Activated CD8-positive, alpha-beta memory T cell treated with anti-CD3 and anti-CD28 coated beads for 4 hours (primary cell): ENCODE measurements at places on chromosomes 6 and 20.

DNA sequence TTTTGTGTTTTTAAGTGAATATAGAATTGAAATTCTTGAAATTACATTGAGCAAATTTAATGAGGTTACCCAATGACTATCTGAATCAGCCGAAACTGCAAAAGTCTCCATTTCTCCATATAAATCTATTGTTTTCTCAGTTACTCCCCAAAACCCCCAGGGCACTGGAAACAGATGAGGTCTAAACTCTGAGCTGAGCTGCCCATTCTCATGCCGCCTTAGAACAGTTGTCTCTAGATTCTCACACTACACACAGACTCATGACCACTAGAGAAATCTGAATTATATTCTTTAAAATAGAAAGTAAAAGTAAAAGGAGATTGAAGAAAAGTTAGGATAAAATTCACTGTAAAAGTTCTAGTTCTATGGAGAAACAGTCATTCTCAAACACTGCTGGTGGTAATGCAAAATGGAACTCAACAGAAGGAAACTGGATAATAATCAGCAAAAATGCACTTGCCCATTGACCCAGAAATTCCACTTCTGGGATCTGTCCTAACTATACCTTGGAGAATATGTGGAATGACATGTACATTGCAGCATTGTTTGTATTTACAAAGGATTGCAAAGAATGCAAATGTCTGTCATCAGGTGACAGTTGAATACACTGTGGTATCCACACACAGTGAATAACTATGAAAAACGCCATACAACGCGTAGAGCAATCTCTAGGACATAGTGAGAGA lies 125.5 kb downstream of the IPCEF1 start:
- DNase-seq = no peak

GRCh38 chr6:31272836-31273626 lies 1.1 kb upstream of the HLA-C start:
- no peak for DNase-seq

DNA sequence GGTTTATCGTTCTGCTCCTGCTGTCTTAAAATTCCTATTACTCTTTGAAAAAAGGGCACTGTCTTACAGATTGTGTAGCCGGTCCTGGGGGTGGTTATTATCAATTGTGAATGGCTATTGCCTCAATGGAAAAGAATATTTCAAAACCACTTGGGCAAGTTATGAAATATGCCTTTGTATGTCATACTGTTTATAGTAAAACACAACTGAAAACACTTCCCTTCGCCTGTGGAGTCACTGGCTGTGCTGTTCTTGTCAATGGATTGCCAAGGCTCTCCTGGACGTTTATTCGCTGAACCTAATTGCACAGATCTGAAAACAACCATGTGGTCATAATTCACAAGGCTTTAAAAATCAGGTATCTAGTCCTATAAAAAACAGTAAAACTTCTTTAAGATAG lies 47.8 kb upstream of the TAGAP start:
- no peak for DNase-seq

DNA sequence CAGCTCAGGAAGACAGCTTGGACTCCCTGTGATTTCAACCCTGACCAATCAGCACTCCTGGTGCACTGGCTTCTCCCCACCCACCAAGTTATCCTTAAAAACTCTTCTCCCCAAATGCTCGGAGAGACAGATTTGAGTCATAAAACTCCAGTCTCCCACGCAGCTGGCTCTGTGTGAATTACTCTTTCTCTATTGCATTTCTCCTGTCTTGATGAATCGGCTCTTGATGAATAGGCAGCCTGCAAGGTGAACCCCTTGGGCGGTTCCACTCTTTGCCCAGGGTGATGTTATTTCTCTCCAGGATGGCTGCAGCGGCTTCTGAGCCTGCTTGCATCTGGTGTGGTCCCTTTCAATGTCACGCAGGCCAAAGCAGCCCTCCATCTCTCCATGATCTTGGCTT lies 12.4 kb downstream of the SLC52A3 start:
- no peak for DNase-seq

- DNase-seq = no peak
These were observed 176.7 kb downstream of the REV3L start for GRCh38 chr6:111306104-111306888.

GRCh38 chr6:161076181-161076677 lies 84.7 kb downstream of the MAP3K4 start:
- no peak for DNase-seq

- no peak for DNase-seq
These were observed at the start of gene C20orf141 for GRCh38 chr20:2814587-2815051. TSS of gene C20orf141 (plus strand) at chr20:2814987. CDS start at chr20:2815185, 198 bp downstream.

- DNase-seq = no peak
These were observed 95.5 kb downstream of the PPP1R14C start for GRCh38 chr6:150238336-150238741.

DNA sequence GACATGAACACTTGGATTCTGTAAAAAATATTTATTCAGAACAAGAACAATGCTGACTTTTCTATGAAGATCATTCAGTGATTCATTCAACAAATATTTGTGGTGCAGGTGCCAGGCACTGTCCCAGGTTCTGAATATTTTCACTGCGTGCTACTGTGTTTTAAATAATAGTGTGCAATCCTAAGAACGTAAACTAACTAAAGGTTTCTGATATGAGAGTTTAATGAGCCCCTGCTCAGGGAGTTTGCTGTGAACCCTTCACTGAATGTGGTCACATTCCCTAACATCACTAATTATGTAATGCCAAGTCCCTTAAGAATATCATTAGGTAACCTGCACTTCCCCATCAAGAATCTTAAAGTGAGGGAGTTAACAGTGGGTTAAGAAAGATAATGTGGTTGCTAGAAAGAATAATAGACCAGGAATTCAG lies 1.7 kb upstream of the TMEM170B start:
- no peak for DNase-seq

DNA sequence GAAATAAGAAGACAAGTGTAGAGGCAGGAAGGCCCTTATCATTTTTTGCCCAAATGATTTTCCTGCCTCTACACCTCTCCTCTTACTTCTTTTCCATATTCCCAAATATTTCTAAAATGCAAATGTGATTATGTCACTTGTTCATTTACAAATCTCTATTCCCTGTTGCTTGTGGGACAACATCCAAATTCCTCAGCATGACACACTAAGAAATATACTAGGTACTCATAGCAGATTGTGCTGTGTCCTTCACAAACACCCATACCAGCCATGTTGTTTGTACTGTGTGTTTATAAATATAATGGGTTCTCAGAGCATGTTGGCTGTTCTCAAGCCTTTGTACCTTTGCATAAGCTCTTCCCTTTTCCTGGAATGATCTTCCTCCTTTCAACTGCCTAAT lies 17.7 kb upstream of the FYN start:
- no peak for DNase-seq

DNA sequence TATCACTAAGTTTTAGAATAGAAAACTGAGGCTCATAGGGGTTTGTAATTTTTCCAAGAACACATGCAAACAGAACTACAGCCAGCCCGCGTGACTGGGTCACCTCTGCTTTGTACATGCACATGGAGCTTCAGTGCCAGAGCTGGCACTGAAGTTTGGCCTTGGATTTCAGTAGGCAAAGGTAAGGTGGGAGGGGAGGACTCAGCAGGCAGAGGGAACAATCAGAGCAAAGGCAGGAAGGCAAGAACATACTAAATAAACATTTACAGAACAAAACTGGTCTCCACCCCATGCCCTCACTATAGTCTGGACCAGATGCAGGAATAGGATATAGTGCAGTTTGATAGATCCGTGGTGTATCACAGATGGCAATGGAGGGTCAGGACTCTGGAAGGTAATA lies 13.6 kb upstream of the ABRACL start:
- no peak for DNase-seq

- DNase-seq = no peak
These were observed 782.9 kb downstream of the PTPRT start for GRCh38 chr20:42406826-42407225.

DNA sequence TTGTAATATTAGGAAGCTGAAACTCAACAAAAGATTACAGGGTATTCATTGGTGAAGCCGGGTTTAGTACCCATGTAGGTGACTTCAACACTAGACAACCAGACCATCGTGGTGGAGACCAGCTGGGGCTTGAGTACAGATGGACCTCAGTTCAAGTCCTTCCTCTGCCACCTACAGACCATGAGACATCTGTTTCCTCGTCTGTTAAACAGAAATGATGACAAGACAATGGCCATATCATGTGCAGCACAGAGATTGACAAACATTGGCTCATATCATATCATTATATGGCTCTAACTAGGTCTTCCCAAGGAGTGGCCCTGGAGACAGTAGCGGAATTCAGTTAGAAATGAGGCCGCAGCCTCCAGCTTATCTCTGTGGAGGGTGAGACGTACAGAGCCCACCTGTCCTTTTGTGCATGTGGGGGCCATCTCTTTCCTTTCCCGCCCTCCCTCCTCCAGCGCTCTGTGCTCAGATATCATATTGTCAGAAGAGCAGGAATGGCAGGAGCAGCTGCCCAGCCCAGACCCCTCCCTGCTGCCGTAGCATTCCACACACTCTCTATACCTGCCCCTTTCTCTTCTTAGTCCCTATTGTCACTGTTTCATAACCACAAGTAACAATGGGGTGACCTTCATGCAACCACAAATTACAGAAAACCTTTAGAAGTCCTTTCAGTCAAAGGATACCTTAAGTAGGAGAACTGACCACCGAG lies 75.1 kb downstream of the LY86 start:
- DNase-seq = no peak

DNA sequence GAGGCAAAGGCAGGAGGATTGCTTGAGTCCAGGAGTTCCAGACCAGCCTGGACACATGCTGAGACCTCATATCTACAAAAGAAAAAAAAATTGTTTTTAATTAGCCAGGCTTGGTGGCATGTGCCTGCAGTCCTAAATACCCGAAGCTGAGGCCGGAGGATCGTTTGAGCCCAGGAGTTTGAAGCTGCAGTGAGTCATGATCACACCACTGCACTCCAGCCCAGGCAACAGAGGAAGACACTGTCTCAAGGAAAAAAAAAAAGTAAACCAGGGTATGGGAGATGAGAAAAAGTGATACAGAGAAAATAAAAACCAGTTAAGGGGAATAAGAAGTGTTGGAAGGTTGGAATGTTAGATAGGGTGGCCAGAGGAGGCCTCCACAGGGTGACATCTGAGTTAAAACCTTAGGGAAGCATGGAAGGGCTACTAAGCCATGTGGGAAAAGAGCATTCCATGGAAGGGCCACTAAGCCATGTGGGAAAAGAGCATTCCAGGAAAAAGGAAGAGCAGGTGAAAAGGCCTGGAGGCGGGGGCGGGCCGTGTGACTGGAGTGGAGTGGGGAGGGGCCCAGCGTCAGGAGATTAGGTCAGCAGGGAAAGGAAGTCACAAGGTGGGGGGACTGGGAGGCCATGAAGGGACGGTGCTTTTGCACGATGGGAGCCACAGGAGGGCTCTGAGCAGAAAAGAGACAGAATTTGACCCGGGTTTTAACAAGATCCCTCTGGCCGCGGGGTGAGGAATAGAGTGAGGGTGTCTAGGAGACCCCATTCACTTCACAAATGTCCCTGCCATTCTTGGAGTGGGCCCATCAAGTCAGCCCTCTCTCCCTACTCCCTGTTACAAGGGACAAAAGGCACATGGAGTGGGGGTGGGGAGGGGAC lies 18.3 kb downstream of the CPNE5 start:
- no peak for DNase-seq

GRCh38 chr20:54148947-54149764 lies 24.6 kb downstream of the CYP24A1 start:
- DNase-seq = no peak

DNA sequence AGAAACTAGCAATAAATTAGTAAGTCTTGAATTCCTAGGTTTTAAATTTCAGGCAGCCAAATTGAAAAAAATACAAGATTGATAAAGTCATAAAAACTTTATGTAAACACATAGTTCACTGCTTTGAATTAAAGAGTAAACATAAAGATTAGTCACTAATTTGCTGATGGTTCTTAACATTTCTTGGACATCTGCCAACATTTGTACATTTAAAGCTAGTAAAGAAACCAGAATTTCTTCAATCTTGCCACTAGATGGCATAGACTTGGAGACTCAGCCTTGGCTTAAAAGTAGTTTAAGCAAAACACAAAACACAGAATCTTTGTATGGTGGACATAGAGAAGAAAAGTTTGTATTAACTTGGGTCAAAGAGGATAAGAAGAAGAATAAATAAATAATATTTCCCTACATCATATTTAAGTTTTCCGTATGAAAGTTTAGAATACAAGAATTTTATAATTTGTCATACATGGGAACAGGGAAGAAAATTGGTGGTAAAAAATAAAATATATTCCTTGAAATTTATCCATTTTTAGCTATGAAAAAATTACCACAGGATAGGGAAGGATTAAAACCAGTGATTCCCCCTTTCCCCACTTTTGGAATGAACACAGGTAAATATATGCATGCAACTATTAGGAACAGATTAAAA lies 41.7 kb upstream of the FAM135A start:
- DNase-seq = no peak

GRCh38 chr6:133436652-133437051 lies 195.5 kb downstream of the EYA4 start:
- DNase-seq = no peak

- no peak for DNase-seq
These were observed 294.0 kb downstream of the TBC1D7 start for GRCh38 chr6:13034316-13034715.

- no peak for DNase-seq
These were observed 627 bp upstream of the RPP21 start for GRCh38 chr6:30344191-30344867.

GRCh38 chr6:4606821-4607704 lies 169.1 kb upstream of the CDYL start:
- DNase-seq = no peak
